ENCODE measurements at places on chromosomes 13 and 19.

DNA sequence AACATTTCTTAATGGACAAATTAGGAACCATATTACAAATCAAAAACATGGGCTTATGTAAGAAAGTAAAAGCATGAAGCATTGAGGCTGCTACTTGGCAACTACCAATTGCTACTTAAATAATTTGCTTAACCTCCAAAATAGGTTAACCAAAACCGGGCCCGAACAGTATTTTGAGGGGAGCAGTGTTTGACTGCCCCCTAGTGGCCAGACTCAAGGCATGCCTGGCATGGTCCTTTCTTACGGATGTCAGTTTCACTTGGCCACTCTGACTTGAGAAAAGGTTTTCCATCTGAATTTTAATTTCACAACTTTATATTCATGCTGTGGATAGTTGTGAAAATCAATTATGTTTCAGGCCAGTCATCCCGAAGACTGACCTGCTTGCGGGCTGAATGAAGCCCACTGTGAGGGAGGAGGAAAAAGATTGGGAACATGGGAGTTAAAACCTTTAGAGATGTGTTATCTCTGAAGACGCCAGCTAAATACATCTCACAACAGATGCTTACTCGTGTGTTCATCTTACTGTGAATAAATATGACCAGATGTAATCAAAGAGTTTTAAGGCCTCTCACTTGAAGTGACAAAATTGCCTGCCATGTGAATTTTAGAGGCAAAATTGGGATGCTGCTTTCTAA, 2.9 kb downstream of the RXFP2 start:
- peak; percentile 72 for DNase-seq

DNA sequence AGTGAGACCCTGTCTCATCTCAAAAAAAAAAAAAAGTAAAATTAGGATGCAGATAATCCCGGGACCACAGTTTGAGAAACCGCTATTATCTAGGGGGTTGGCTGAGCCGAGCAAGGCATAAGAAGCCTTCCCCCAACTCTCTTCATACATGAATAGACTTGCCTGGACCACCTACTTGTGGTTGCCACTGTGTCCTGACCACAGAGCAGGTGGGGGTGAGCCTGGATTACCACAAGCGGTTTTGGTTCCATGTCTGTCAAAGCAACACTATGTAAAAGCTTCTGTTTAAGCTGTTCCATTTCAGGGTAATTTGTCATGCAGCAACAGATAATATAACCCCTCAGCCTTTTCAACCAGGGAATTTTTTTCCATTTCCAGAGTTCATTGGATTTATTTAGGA, 3.3 kb upstream of the NAPA start:
- peak; percentile 60 for DNase-seq

- no peak for DNase-seq
These were observed 7.9 kb upstream of the DPF1 start for GRCh38 chr19:38231918-38232317.

- no peak for DNase-seq
These were observed 10.3 kb upstream of the ERVK3-1 start for GRCh38 chr19:58294743-58295374.

- DNase-seq = no peak
These were observed 48.7 kb upstream of the ZNF835 start for GRCh38 chr19:56720281-56720680.

- no peak for DNase-seq
These were observed 2.4 kb downstream of the LENG8 start for GRCh38 chr19:54451331-54451871.

- peak; percentile 31 for DNase-seq
These were observed 154.2 kb downstream of the TM9SF2 start for GRCh38 chr13:99655351-99656091.

DNA sequence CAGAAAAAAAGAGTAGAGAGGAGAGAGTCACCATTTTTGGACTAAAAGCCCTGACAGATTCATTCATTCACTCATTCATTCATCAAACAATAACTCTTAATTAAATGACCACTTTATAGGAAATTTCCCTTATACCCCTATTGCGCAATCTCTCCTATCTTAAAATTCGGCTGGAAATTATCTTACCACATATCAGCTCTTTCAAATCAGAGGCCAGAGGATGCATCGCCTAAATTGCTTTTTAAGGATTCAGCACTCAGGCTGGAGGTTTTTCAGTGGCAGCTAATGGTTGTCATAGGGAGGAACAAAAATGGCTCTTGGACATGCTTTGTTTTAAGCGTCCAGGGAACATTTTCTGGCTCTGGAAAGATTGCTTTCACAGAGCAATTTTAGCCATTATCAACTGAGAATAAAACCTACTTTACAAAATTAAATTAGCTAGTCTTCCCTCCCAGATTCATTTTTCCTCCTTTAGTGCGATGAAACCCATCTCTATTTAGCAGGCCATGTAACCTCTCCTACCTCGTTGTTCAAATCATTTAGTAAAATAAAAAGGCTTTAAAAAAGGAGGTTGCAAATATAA, 115.2 kb downstream of the OLFM4 start:
- DNase-seq = no peak

DNA sequence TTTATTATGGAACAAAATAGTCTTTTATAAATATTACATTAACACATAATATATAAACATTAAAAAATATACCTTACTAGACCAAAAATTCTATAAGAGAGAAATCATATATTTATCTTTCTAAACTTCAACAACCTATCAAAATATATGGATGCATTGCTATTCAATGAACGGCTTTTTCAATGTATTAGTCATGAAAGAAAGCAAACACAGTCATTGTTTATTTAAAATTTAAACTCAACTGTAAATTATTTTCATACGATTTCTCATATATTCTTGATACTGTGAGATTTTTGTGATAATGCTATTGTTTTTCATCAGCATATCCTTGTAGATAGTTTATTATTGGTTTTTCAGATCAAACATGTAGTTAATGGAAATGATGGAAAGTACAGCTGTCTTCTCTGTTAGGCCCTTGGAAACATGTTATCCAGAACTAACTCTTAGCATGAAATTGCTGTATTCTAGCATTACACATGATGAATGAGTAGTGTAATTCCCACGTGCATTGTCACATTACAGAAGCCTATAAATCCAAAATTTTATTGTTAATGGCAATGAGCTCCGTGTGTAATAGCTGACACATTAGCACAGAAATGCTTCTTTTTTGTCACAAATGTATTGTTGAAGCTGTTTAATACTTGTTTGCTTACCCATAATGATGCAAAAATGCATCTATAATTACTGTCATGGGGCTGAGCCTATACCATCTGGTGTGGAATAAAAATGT, 1639.9 kb downstream of the SLITRK5 start:
- no peak for DNase-seq

DNA sequence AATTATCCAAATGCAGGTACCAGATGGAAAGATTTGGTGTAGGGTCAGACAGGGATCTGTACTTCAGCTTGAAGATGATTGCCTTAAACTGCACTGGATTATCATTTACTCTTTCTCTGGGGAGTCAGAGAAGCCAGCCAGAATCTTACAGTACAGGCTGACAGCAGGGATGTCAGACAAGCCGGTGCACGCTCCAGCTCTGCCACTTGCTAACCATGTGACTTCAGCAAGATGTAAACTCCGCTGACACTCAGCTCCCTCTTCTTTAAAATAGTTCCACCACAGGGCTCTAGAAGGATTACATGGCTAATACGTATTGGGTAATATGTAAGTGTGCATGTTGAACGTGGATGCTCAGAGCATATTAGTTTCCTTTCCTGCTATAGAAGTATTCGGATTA, 251.4 kb upstream of the MAB21L1 start:
- DNase-seq = no peak

- DNase-seq = peak; percentile 28
These were observed 154.2 kb upstream of the KLF12 start for GRCh38 chr13:74288361-74288911.

Measured in activated naive CD4-positive, alpha-beta T cell treated with anti-CD3 and anti-CD28 coated beads for 36 hours (primary cell).